Adrenal gland (tissue), 19 donors: ENCODE measurements at places on chromosomes 1 and 21.
A peak's percentile ranks its signal among the peaks of the same experiment; 100 is the strongest.

DNA sequence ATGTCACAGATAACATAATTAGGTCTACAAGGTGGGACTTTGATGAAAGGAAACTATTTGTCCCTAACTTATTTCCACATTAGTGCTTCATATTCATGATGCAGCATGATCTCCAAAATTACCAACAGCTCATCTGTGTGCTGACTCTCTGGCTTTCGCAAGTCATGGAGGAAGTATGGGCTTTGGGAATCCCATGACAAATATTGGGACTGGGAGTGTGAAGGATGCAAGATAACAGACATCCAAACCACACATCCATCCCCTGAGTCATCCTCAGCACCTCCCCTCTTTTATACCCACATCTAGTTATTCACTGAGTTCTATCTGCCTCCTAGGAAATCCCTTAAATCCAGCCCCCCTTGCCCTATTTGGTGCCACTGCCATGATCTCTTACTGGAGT, 102.8 kb upstream of the COL24A1 start:
- no peaks in the 10 kb centered on the region for H3K4me1 ChIP-seq
- no peaks in the 10 kb centered on the region for H3K27me3 ChIP-seq
- H3K36me3 ChIP-seq: no peaks in the 10 kb centered on the region
- DNase-seq: no peak
- no peak overlapping the region for H3K4me3 ChIP-seq
- H3K27ac ChIP-seq: no peak overlapping the region

GRCh38 chr1:39733161-39733560, 5.5 kb upstream of the PPIE start:
- H3K36me3 ChIP-seq: no peaks in the 10 kb centered on the region
- H3K4me1 ChIP-seq: no peaks in the 10 kb centered on the region

GRCh38 chr1:108692724-108693655, 880 bp downstream of the PRPF38B start:
- DNase-seq: peak; percentile 65
- no peaks in the 10 kb centered on the region for H3K27me3 ChIP-seq
- H3K27ac ChIP-seq: peak overlapping the region; percentile 95
- H3K4me3 ChIP-seq: peak overlapping the region; percentile 72
- peaks cover 20% of the 10 kb centered on the region for H3K4me1 ChIP-seq
- peaks cover 23% of the 10 kb centered on the region for H3K36me3 ChIP-seq

GRCh38 chr1:153277852-153278251, 18.4 kb downstream of the LORICRIN start:
- H3K36me3 ChIP-seq: no peaks in the 10 kb centered on the region
- no peaks in the 10 kb centered on the region for H3K27me3 ChIP-seq
- H3K27ac ChIP-seq: no peak overlapping the region
- no peaks in the 10 kb centered on the region for H3K4me1 ChIP-seq

- DNase-seq: peak; percentile 64
- H3K27me3 ChIP-seq: peaks cover 5% of the 10 kb centered on the region
- no peak overlapping the region for H3K4me3 ChIP-seq
- H3K36me3 ChIP-seq: no peaks in the 10 kb centered on the region
- no peaks in the 10 kb centered on the region for H3K4me1 ChIP-seq
- H3K27ac ChIP-seq: no peak overlapping the region
These were observed 58.4 kb upstream of the CACNA1E start for GRCh38 chr1:181424786-181425403.

DNA sequence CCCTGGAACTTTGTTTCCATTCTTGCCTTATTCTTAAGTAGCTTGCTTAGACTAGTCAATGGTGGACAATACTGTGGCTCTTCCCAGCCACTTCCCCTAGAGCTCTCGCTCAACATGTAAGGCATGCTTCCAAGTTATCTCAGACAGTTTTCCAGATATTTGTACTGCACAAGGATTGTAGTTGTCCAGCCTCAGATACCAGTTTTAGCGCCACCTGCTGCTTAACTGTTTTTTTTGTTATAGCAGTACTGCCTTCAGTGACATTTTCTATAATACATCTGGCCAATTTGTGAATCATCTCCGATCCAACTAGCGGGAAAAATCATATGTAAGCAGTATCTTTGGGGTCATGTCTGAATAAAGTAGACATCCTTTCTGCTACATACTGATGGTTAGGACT, 346.7 kb upstream of the ADGRL4 start:
- DNase-seq: peak; percentile 36
- no peaks in the 10 kb centered on the region for H3K36me3 ChIP-seq
- H3K27me3 ChIP-seq: no peaks in the 10 kb centered on the region
- no peak overlapping the region for H3K27ac ChIP-seq
- no peaks in the 10 kb centered on the region for H3K4me1 ChIP-seq

- H3K4me3 ChIP-seq: no peak overlapping the region
- H3K4me1 ChIP-seq: no peaks in the 10 kb centered on the region
- H3K27ac ChIP-seq: no peak overlapping the region
These were observed 9.9 kb downstream of the CLCA1 start for GRCh38 chr1:86478416-86479156.

GRCh38 chr21:18722193-18722592, 318.6 kb upstream of the TMPRSS15 start:
- DNase-seq: no peak
- H3K36me3 ChIP-seq: no peaks in the 10 kb centered on the region
- H3K4me3 ChIP-seq: no peak overlapping the region
- no peak overlapping the region for H3K27ac ChIP-seq
- H3K4me1 ChIP-seq: no peaks in the 10 kb centered on the region
- no peaks in the 10 kb centered on the region for H3K27me3 ChIP-seq
